ENCODE measurements at places on chromosomes 2 and 18.

- no peak for ATAC-seq
Observed at GRCh38 chr2:8541223-8541622, 140.6 kb upstream of the ID2 start.

GRCh38 chr2:10426726-10427617 is 21.2 kb downstream of the ODC1 start:
- no peak for ATAC-seq

- no peak for ATAC-seq
Observed at GRCh38 chr2:226080334-226080733, 680.8 kb downstream of the NYAP2 start.

DNA sequence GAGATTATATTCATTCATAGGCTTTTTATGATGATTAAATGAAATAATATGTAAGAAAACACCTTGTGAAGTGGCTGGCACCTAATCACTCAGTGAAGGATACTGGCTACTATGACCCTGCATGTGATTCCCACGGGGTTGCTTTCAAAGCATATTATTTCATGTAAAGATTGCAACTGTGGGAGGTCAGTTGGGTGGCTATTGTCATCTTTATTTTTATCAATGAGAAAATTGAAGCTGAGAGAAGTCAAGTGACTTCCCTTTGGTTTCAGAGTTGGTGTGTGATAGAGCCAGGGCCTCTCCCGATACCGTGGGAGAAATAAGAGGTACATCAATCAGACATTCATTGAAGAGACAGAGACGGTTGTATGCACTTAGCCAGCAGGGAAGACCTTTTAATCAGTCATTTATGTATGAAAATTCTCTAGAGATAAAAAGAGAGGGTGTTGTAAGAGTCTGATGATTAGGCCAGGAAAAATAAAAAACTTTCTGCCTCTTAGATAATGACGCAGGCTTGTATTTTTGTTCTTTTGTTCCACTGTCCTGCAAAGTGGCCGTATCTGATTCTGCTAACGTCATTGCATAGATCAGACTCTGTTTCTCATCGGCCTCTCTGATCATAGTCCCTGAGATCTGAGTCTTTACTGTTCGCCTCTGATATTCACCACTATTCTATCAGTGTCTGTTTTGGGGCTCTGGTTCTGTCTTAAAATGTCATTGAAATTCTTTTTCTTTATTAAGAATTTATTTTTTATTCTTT is 50.5 kb downstream of the QPCT start:
- no peak for ATAC-seq

- ATAC-seq = no peak
Observed at GRCh38 chr2:189609423-189609816, 28.8 kb upstream of the SLC40A1 start.

GRCh38 chr2:239918749-239919148 is 106.4 kb downstream of the NDUFA10 start:
- no peak for ATAC-seq
